Caki2 (cell line): ENCODE measurements at places on chromosomes 6 and 20. TPM values are rescaled to one million over a fixed set of nuclear protein-coding genes. Genes with fewer than 3 reads are reported as not detected.

BMP5 gene
- not detected in 2 replicates for total RNA-seq

PKIG gene
- total RNA-seq: 38.5 and 58.1 TPM in 2 replicates

DHX16 gene
- total RNA-seq: 31.4 and 37.5 TPM in 2 replicates

TRAPPC3L gene
- not detected in 2 replicates for total RNA-seq

LY6G5B gene
- total RNA-seq: not detected in 2 replicates

ARFGEF3 gene
- total RNA-seq: 4.5 and 5.5 TPM in 2 replicates

NRSN1 gene
- not detected in 2 replicates for total RNA-seq

FKBP5 gene
- total RNA-seq: 4.3 and 6.9 TPM in 2 replicates

CD24 gene
- 922 and 985 TPM in 2 replicates for total RNA-seq

GABRR2 gene
- total RNA-seq: not detected in 2 replicates

BPIFB4 gene
- total RNA-seq: not detected in 2 replicates

DDRGK1 gene
- 51.5 and 57.1 TPM in 2 replicates for total RNA-seq

GPR63 gene
- total RNA-seq: 0.37 and 0.46 TPM in 2 replicates

GRM1 gene
- 0.20 and 0.41 TPM in 2 replicates for total RNA-seq

HDDC2 gene
- 257 and 294 TPM in 2 replicates for total RNA-seq

WASF1 gene
- 21.9 and 26.5 TPM in 2 replicates for total RNA-seq

PGC gene
- total RNA-seq: 5.8 TPM in 1 of 2 replicates, not detected in the other

HMGCLL1 gene
- not detected in 2 replicates for total RNA-seq

ISM1 gene
- 7.0 and 7.7 TPM in 2 replicates for total RNA-seq

SRMS gene
- not detected in 2 replicates for total RNA-seq

PPP1R14C gene
- total RNA-seq: 14.6 and 28.8 TPM in 2 replicates

NOTCH4 gene
- total RNA-seq: 0.26 and 0.71 TPM in 2 replicates

SMPDL3A gene
- 7.4 and 16.5 TPM in 2 replicates for total RNA-seq

PEX6 gene
- 29.2 and 31.4 TPM in 2 replicates for total RNA-seq

OPN5 gene
- total RNA-seq: not detected in 2 replicates

SNAP25 gene
- total RNA-seq: 2.6 and 3.2 TPM in 2 replicates

RHAG gene
- not detected in 2 replicates for total RNA-seq

FAM83C gene
- total RNA-seq: 0.20 TPM in 1 of 2 replicates, not detected in the other
